Sciatic nerve (tissue), 2 donors: ENCODE measurements at places on chromosomes 4 and X. TPM values are rescaled to one million over a fixed set of nuclear protein-coding genes. Genes with fewer than 3 reads are reported as not detected.
A peak's percentile ranks its signal among the peaks of the same experiment; 100 is the strongest.

- no peak for DNase-seq
Measured at GRCh38 chr4:5823542-5824211, 69.2 kb downstream of the CRMP1 start.

DNA sequence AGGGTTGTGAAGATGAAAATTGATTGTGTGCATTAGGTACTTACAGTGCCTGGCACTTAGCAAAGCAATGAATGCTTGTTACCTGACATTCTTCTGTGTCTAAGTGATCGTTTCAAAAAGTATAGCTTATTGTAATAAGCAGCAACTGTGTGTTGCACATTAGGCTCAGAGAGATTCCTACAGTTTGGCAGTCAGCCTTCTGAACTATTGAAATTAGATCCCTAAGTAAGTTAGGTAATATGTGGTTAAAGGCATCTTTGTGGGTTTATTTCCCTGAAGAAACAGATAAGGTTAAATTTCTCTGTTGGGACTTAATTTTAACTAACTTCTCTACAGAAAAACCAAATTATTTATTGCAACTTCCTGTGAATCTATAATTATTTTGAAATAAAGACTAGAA lies 93.4 kb downstream of the REPS2 start:
- no peak for DNase-seq

DNA sequence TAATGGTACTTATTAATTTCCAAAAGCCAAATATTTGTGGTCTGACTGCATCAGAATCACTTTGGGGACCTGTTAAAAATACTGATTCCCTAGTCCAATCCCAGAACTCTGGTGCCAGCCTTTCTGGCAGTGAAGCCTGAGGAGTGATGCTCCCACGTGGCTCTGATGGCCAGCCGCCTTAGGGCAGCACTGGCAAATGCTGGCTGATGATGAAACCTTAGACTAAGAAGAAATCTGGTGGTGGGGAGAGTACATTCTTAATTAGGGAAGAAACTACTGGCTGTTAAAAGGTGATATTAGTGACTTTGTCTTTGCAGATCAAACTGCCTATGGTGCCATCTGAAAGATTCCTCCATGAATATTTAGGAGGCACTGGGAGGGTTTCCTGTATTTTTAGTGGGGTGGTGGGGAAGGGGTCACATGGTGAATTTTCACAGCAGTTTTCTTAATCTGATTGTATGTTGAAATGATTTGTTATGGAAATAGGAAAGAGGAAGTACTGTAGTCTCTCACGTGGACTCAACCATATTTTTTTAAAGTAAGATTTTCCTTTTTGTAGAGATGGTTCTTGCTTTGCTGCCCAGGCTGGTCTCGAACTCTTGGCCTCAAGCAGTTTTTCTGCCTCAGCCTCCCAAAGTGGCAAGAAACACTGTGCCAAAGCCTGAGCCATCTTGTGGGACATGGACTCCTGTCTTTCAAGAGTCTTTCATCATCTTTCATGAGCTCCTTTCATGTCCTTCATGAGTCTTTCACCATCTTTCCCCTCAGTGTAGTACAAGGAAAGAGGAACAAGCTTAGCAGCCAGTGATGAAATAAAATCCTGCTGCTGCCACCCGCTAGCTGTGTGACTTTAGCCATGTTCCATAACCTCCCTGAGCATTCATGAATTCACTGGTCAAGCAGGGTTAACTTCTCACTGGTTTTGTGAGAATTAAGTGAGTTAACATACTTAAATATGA lies 90.8 kb downstream of the ZNF330 start:
- no peak for DNase-seq

DNA sequence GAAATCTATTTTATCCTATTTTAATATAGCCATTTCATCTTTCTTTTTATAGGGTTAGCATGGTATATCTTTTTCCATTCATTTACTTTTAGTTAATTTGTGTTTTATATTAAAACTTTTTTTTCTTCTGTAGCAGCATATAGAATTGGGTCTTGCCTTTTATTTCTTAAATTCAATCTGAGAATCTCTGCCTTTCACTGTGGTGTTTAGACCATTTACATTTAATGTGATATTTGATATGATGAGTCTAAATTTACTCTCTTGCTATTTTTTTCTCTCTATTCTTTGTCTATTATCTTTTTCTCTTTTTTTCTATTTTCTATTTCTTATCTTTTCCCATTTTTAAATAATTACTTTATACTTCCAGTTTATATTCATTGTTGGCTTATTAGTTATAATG lies 105.4 kb upstream of the HAND2 start:
- no peak for DNase-seq

DNA sequence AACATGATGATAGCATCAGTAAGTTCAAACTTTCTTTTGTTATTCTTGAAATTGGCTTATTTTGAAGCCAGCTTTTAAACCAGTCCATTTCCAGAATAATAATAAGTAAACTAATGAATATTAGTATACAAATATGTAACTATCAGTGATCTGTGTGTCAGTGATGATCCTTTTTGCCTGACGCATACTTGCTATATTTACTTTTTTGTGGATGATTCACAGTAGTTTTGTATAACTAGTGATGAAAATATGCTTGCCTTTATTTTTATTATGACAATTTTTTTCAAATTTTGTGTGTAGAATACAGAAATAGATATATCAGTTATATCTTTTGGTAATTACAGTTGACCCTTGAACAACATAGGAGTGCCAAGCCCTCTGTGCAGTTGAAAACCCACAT lies 49.5 kb downstream of the USP53 start:
- DNase-seq: no peak

DNA sequence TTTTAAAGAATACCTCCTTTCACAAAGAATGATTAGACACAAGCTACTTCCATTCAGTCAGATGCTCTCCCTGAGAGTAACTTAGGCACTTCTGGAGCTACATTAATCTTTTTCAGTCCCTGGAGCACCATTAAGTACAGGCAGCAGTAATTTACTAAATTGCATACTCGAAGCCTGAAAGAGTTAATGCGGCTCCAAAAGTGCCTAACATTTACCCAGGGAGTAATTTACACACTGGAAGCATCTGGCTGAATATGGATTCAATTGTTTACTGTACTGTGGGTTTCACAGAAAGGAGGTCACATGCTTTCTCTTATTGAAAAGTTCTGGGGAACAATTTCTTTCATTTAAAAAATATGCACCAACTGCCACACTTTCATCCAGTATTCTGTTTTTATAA lies 260.8 kb upstream of the TENM3 start:
- no peak for DNase-seq

- DNase-seq: peak; percentile 80
Measured at GRCh38 chr4:8228319-8229250, 29.5 kb downstream of the SH3TC1 start.

DNA sequence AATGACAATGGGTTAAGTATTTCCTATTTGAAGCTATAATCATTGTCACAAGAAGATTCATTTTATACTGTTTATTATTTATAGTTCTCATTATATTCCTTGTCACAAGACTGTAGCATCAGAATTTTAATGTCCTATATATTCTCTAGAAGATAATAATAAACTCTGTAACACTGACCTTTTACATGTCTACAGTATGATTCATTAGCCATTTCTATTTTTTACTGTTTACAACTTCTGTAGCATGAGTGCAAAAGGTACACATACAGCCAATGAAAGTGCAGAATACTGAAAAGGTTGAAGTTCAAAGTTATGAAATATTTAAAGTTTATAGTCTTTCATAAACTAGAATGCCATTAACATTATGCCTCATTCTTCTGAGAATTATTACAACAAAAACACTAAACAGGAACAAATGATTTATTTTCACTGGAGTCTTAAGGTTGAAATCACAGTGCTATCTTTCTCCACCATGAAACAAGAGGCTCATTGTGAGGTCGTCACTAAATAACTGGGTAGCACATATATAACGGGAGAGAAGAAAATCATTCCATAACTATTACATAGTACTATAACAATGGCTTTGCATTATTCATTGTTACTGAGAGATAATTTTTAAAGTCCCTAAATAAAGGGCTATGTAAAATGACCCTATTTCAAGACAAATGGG lies 4.9 kb downstream of the PRR32 start:
- no peak for DNase-seq

DNA sequence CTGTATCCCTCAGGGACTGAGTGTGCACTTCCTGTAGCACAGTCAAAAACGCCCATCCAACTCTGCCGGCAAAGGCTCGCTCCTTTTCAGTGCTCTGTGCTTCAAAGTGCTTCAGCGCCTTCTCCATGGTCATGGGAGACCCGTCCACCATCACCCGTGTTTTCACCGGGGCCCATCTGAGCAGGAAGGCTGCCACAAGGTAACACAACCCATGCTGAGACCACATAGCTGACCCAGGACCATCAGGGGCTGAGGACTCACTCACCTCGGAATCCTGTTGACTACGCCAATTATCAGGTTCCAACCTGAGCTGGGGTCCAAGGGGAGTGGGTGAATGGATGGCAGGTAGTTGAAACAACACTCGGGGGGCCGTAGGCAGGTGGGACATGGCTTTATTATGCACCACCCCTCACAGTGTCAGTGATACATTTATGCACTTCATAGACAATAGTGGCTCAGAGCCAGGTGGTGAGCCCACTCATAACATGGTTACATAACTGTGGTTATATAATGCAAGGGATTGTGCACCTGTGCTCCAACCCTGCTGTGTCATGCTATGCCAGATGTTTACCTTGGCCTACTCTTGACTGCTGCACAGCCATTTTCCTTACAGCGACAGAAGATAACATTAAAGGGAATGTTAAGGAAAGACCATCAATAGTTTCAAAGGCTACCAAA lies 227.8 kb downstream of the ADGRL3 start:
- DNase-seq: no peak

DNA sequence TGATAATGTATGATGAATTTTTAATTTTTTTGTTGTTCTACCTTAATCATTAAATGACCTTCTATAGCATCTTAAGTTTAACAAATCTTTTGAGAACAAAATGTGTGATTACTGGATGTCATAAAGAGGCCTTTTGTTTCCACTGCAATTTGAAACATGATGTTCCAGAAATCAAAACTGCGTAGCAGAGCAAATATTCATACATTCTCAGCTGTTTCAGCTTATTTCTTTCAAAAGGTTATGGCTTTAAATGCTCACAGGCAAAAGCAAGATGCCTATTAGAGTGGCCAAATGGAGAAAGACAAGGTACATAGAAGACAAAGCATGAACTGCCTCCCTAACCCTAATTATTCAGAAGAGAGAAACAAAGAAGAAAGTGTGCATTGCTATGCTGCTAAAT lies 233.0 kb upstream of the SLC7A11 start:
- no peak for DNase-seq

DNA sequence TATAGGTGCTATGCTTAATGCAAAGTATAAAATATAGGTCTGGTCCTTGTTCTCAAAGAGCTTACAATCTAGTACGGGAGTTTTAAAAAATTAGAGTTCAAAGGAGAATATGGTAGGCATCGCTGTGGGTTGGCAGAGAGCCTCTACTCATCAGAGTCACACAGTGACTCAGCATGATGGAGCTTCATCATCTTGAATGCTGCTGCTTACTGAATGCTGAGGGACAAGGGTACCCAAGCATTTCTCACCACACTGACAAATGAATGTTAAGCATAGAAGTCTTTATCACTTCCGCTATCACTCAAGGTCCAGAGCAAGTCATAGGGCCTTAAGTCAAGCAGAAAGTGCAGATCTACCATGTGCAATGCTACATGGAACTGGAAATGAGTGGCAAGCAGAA lies 268.6 kb upstream of the IGFBP7 start:
- DNase-seq: no peak

GRCh38 chr4:88880501-88881226 lies 176.3 kb downstream of the FAM13A start:
- no peak for DNase-seq

GRCh38 chr4:73540826-73541225 lies 59.3 kb downstream of the AFM start:
- DNase-seq: no peak

GRCh38 chrX:69107747-69108401 lies 57.4 kb downstream of the PJA1 start:
- no peak for DNase-seq

- no peak for DNase-seq
Measured at GRCh38 chr4:55758066-55758465, 61.5 kb upstream of the EXOC1L start.

DNA sequence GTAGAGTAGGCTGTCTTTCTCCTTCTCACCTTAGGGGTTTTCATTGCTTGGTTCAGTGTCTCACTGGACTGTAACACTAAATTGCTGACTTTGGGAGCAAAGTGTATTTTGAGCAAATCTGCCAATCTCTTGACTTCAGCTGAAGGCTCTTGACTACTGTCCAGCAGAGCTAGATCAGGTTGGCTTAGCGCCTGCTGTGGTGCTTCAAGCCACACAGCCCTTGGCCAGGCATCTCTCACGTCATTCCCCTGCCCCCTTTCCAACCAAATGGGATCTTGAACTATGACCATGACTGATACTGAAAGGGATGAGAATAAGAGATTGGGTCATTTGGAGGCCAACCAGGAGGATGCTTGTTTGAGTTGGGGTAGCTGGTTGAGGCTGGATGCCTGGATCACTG lies 4.8 kb downstream of the SLC16A2 start:
- DNase-seq: no peak

GRCh38 chr4:187603093-187604025 lies 392.2 kb upstream of the ZFP42 start:
- no peak for DNase-seq

GRCh38 chr4:71241501-71242288 lies 97.1 kb upstream of the SLC4A4 start:
- DNase-seq: no peak

DNA sequence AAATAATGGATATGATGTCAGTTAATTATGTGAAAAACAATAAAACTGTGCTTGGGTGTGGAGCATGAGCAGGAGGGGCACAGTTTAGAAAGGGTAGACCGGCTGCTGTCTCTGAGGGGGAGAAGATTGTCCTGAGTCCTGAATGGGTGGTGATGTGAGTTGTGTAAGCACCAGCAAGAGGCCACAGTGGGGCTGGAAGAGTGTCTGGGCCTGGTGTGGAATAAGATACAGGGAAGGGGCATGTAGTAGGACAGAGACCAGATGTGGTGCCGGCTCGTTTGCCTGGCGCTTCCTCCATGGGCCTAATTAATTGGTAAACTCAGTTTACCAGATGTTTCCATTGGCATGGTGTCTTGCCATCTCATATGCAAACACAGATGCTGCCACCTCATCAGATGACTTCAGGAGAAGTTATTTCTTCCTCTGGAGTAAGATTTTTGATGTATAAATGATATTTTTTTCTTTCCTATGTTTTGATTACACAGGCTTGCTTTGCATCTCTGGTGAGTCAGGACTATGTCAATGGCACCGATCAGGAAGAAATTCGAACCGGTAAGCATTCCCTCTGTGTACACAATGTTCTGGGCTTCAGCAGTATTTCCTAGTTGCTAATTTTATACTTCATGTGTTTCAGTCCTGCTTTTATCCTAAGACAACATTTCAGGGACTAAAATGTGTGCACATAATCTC lies 5.1 kb downstream of the MED28 start:
- DNase-seq: no peak

- DNase-seq: no peak
Measured at GRCh38 chrX:11770320-11770719, 12.3 kb downstream of the MSL3 start.

- DNase-seq: no peak
Measured at GRCh38 chrX:3142259-3143042, 101.2 kb downstream of the ARSF start.

GRCh38 chr4:7379719-7380118 lies 55.0 kb downstream of the PSAPL1 start:
- DNase-seq: peak; percentile 10

The SPIN2A gene
- total RNA-seq: 2.1 TPM

The JCHAIN gene
- total RNA-seq: 13.3 TPM

The VEGFD gene
- 4.6 TPM for total RNA-seq

The NALF2 gene
- not detected for total RNA-seq

The MORF4L2 gene
- total RNA-seq: 224 TPM

The IRS4 gene
- total RNA-seq: 1.2 TPM

The HGFAC gene
- total RNA-seq: not detected

The PAK3 gene
- 49.4 TPM for total RNA-seq

The STEEP1 gene
- 21.3 TPM for total RNA-seq
